Cerebellar cortex (tissue), 1 donor: ENCODE measurements at places on chromosomes 2 and 18.
A peak's percentile ranks its signal among the peaks of the same experiment; 100 is the strongest.

GRCh38 chr2:36456227-36457175 is 100.9 kb downstream of the CRIM1 start:
- peak; percentile 39 for DNase-seq

DNA sequence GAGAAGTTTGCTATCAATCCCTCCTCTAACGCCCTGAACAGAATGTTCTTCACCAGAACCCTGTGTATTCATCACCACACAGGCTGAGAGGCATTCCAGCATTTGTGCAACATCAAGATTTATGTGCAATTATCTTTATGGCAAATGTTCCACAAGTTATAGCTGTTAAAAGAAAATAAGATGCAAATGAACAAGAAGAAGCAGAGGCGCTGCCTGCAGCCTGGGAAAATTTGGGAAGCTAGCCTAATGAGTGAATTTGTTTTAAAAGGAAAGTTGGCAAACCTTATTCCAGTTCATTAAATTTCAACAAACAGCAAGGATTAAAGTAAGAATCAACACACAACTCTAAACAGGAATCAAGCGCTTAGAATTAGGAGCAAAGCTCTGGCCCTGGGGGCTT is 5.3 kb downstream of the TPO start:
- DNase-seq: no peak

GRCh38 chr18:49494660-49495059 is 7.6 kb upstream of the C18orf32 start:
- no peak for DNase-seq

DNA sequence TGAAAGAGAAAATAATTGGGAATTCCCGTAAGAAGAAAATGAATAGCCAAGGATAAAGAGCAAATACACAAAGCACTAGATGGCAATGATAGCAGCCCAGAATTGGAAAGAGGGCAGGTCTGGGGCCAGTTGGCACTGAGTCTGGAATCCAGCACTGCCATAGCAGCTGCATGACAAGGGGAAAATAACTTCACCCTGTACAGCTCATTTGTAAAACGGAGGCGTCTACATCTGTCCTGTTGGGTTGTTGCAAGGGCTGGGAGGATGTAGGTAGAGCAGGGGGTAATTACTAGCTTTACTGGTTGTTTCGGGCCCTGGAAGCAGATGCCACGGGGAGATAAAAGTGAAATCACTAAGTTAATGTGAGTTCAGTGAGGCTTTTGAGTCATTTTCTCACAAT is 110.0 kb upstream of the RASGRP3 start:
- peak; percentile 4 for DNase-seq

DNA sequence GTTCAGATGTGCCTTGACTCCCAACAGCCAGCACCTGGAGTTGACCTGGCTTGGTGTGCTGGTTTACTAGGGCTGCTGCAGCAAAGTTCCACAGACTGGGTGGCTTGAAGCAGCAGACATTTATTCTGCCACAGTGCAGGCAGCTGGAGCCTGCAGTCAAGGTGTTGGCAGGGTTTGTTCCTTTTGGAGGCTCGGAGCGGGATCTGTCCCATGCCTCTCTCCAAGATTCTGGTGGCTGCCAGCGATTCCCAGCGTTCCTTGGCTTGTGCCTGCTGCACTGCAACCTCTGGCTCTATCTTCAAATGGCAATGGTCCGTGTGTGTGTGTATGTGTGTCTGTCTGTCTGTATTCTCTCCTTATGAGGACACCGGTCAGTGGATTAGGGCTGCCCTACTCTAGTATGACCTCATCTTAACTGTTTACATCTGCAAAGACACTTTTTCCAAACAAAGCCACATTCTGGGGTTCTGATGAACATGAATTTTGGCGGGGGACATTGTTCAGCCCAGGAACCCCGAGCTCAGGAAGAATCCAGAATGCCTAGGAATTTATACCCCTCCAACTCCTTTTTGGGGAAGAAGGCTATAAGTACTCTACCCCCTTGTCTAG is 44.7 kb upstream of the TMEM131 start:
- no peak for DNase-seq

DNA sequence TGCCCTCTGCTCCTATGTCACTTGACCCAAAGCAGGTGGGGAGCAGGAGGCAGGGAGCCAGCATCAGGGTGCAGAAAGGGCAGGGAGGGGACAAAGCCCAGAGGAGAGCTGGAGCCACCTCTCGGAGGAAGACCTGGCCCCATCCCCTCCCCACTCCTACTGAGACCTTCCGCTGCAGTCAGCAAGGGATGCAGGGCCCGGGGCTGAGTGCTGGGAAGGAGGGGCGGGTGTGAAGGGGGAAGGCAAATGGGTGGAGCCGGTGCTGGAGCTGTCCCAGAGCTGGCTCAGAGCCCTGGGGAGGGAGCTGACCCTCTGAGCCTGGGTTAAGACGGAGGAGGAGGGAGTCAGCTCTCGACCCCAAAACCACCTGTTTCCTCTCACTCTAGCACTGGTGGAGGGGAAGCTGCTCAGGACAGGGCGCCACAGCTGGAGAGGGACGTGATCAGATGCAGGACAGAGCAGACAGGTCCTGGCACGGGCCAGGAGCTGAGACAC is 33.8 kb downstream of the HS1BP3 start:
- DNase-seq: no peak
